Stimulated activated CD8-positive, alpha-beta memory T cell treated with anti-CD3 and anti-CD28 coated beads, Interleukin-7, amount 100 ng/mL, for 1 hour (primary cell): ENCODE measurements at places on chromosomes 16 and 17.

GRCh38 chr16:29646947-29647346 is 16.1 kb upstream of the SPN start:
- DNase-seq, result no peak

DNA sequence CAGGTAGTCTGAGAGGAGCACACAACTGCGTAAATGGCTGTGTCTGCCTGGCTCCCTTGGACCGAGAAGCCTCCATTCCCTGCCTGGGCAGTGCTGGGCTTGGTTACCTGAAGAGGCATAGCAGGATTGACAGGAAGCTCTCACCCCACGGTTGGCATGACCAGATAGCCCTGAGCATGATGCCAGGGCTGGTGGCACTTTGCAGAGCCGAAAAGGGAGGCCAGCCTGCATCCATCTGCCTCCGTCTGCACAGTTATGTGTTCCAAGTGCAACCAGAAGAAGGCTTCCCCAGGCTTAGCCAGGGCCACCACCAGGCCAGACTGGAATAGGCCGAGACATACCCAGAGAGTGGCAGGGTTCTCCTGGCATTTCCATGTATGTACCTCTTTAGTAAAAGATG is 36.6 kb downstream of the GNAO1 start:
- no peak for DNase-seq

DNA sequence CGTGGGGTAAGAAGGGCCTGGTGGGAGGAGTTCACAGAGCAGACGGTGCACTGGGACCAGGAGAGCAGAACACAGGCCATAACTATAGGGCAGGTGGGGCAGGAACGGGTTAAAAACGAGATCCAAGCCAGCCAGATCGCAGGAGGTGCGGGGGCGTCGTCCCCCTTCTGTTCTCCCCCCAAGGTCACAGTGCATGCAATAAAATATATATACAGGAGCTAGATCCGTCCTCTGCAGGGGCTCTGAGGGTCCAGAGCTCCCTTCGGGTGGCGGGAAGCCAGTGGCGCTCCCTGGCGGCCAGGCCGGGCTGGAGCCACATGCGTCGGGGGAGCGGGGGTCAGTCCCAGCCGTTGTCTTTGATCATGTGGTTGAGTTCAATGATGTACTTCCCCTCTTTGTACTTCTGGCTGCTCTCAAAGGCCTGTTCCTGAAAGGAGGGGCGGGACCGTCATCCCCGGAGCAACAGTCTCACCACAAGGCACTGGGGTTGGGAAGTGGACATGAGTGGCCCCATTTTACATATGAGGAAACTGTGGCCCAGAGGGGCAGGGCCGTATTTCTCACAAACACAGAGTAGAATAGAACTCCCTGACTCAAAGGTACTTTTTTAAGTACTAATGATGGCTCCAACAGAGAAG is 768 bp upstream of the TBX6 start:
- no peak for DNase-seq

DNA sequence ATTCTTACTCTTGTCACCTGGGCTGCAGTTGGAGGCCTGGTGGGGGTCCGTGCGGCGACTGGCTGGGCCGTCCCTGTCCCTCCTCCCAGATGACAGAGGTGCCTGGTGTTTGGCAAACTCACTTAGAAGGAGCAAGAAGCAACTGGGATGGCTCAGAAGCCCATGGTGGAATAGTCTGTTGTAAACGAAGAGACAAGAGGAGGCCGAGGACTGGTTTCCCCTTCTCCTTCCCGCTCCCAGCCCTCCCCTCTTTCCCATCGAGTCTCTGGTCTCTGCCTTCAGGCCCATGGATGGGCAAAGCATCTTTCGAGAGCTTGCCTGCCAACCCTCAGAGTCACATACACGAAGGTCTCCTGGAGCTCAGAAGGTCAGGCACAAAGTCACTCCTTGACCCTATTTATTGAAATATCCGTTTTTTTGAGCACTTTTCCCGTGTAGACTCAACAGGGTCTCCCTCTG is 364.4 kb downstream of the SEC14L1 start:
- no peak for DNase-seq

DNA sequence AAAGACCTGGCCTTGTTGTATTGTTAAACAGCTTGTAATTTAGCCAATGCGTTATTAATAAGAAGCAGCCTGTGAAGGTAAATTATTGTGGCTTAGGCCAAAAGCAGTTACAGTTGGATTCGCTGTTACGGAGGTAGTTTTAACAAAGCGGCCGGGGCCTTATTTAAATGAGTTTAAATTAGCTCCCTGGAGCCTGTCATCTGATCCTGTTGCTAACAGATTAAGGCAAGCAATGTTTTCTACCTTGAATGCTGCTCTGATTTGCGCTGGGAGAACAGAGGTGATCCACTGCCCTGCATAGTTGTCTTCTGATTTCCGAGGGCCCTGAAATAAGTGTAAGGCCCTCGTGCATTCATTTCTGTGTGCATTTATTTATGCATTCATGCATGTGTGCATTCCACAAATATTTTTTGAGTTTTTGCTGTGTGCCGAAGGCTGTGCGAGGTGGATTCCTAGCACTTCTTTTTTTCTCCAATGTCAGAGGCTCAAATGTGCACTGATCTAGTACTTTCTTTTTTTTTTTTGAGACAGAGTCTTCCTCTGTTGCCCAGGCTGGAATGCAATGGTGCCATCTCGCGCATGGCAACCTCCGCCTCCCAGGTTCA is 10.9 kb downstream of the SEC14L5 start:
- DNase-seq, result no peak

- no peak for DNase-seq
These were observed 6.7 kb downstream of the TRPV1 start for GRCh38 chr17:3602499-3602898.

- DNase-seq, result no peak
These were observed 424 bp downstream of the C17orf100 start for GRCh38 chr17:6651919-6652452.

- no peak for DNase-seq
These were observed 678 bp downstream of the EXOC7 start for GRCh38 chr17:76102944-76103273.

DNA sequence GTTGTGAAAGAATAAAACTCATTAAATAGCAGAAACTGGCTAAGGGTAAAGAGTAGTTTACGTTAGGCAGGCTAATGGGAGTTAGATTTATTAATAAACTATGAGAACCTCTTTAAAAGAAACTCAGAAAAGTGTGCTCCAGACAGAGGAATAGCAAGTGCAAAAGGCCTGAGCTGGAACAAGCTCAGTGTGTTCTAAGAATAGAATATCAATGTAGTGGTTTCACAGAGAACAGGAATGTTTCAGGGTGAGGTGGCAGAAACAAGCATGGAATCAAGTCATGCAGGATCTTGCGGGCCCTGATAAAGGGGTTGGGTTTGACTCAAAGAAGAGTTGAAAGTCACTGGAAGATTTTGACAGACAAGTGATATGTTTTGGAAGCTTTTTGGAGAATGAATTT is 164.0 kb upstream of the HS3ST3A1 start:
- no peak for DNase-seq
